HS-27A (cell line): ENCODE measurements at places on chromosomes 7 and 10.

DNA sequence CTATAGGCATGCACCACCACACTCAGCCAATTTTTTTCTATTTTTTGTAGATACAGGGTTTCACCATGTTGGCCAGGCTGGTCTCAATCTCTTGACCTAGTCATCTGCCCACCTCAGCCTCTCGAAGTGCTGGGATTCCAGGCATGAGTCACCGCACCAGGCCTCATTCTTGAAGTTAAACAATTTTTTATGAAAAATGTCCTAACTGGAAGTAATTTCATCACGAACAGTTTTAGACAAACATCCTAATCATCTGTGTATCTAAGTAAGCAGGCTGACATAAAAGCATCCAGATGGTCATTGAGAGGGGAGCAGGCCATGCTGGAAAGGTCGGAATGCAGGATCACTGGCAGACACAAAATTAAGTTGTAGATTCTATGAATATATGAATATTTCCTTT is 269.1 kb downstream of the ZMYND11 start:
- peak; percentile 15 for DNase-seq

DNA sequence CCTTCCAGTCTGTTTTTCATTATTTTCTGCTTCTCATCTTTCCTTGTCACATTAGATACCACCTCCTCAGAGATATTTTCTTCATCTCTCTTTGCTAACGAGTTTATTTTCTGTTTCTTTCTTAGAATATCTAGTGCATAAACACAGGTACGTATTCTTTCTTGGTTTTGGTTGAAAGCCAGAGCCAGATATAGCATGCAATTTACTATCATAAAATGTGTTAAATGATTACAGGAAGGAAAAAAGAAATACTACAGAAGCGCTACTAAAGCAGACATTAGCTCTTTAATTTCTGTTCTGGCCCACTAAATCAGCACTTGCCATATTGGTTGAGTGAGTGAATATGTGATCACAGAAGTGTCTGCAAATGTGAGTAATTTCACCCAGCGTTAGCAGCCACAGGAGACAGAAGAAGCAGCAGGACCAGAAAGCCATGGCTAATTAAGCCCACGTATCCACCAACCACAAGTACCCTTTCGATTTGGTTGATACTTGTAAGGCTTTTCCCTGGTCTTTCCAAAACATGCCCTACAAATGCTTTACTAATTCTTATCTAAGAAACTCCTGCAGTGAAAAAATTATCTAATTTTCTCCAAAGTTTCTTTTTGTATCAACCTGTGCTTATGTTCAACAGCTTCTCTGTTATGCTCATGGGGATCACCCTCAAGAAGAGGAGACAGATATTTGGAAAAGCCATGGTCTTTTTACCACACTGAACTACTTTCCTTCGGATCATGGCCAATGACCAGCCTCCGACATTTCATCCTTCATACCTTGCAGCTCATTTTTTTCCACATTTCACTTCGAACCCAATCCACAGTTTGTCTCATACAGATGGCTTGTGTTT is 23.1 kb upstream of the MACC1 start:
- DNase-seq = no peak

- DNase-seq = no peak
Observed at GRCh38 chr10:65911151-65911835, 1014.5 kb upstream of the LRRTM3 start.

DNA sequence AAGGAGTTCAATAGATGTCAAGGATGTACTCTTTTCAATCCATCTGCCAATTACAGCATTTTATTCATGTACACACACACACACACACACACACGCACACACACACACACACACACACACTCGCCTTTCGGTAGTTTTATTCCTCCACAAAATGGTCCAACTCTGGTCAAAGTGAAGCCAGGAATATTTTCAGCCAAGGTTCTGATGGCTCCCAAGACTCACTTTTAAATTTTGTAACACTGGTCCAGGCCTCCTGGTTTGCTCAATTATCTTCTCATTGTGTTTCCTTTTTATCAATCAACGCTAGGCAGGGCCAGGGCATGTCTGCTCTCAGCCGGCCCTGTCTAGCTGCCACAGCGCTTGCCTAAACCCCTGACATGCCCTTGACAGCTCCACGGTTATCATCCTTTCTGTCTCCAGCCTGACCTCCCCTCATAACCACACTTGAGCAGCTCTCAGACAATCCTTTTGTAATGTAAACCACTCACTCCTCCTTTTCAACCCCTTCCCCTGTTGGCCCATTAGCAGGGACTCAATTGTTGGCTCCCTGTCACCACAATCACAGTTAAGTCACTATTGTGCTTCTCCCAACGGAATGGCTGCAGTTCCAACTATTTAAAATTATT is 115.1 kb downstream of the ICA1 start:
- DNase-seq = no peak

- DNase-seq = no peak
Observed at GRCh38 chr10:131902691-131903090, 1.9 kb downstream of the PPP2R2D start.

- DNase-seq = peak; percentile 20
Observed at GRCh38 chr7:95916573-95917297, 144.4 kb downstream of the DYNC1I1 start.

GRCh38 chr10:11705722-11706121 is 36.5 kb upstream of the ECHDC3 start:
- no peak for DNase-seq

- DNase-seq = no peak
Observed at GRCh38 chr7:77205706-77206105, 6.1 kb upstream of the FGL2 start.

DNA sequence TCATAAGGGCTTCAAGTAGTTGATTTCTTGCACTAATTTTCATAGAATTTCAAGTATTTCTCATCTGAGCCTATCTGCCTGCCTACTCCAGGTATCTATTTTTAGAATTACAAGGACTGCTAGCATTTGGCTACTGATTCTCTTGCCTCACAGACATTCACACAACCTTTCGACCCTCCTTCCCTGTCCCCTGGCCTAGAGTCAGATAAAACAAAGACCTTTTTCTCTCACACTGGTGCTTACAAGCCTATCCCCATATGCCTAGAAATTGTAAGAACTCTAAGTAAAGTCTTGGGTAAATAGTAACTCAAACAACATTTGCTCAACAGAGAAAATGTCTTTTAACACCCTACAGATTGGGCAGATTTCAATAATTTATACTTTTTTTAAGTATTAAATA is 6.3 kb downstream of the GPAM start:
- no peak for DNase-seq

GRCh38 chr7:43298617-43299016 is 186.2 kb downstream of the HECW1 start:
- no peak for DNase-seq

DNA sequence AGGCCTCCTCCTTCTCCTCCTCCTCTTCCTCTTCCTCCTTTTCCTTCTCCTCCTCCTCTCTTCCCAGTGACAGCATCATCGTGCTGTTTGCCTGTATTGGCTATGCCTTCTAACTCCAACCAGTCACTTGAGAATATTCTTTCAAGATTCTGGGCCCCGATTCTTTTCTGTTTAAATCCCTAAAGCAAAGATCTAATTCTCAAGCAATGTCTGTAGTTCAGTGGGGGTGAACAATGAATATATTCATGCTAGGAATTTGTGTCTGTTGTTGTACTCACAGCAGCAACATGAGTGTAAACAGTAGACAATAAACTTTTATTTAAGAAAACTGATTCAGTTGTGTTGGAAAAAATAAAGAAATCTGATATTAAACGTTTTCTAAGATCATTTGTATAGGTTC is 30.7 kb downstream of the NUDT5 start:
- no peak for DNase-seq

DNA sequence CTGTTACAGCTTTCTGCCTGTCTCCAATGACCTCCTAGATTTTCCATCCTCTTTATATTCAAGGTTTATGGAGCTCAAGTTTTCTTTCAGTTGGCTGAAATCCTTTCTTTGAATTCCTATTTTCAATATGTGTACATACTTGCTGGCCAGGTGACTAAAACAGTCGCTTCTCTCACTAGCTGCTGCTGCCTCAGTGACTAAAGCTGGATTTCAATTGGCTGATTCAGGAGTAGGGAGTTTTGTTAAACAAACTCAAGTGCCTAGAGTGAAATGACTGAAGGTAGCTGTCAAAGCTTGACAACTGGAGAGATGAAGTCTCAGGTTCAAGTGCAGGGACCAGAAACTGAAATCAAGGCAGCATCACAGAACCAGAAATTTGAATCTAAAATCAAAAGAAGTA is 6.7 kb upstream of the POLR1F start:
- no peak for DNase-seq

GRCh38 chr7:39667341-39667923 is 44.1 kb downstream of the RALA start:
- no peak for DNase-seq

DNA sequence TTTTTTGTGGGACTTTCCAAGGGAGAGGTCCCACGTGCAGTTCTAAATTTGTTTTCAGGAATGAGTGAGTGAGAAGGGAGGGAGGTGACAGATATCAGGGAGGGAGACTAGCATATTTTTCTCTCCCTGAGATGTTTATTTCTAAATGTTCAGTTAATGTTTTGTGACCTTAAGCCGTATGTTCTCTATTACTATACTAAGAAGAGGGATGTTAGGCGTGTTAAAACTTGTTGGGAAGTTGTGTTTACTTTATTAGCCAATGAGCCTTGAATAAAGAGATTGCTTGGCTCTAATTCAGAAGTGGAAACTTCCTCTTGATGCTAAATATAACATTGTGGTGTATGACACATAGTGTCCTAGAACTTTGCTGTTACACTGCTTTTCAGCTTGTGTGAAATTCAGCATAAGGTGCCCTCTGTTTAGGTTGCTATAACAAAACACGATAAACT is 37.3 kb downstream of the DNAH11 start:
- no peak for DNase-seq

- no peak for DNase-seq
Observed at GRCh38 chr7:71229148-71229547, 97.2 kb downstream of the GALNT17 start.

- DNase-seq = no peak
Observed at GRCh38 chr7:72152161-72153131, 259.7 kb downstream of the CALN1 start.

DNA sequence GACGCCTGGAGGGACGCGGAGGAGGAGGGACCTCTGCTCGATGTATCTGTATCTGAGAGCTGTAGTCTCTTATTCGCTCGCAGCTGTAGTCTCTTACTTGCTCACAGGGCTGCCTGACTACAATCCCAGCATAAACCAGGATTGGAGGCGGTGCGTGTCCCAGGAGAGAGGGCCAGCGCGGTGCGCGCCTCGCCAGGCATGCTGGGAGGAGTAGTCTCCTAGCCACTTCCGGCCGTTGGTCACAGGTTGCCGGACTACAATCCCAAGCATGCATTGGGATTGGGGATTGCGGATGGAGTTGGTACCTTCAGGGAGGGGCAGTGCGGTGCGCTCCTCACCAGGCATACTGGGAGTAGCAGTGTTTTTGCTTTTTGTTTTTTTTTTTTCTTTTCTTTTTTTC is 421.7 kb upstream of the NUPR2 start:
- no peak for DNase-seq

GRCh38 chr10:100520811-100521210 is 1.1 kb upstream of the SEC31B start:
- no peak for DNase-seq

GRCh38 chr7:149427096-149427680 is 33.7 kb downstream of the ZNF777 start:
- DNase-seq = no peak

- no peak for DNase-seq
Observed at GRCh38 chr10:61286686-61287085, 166.5 kb downstream of the TMEM26 start.

DNA sequence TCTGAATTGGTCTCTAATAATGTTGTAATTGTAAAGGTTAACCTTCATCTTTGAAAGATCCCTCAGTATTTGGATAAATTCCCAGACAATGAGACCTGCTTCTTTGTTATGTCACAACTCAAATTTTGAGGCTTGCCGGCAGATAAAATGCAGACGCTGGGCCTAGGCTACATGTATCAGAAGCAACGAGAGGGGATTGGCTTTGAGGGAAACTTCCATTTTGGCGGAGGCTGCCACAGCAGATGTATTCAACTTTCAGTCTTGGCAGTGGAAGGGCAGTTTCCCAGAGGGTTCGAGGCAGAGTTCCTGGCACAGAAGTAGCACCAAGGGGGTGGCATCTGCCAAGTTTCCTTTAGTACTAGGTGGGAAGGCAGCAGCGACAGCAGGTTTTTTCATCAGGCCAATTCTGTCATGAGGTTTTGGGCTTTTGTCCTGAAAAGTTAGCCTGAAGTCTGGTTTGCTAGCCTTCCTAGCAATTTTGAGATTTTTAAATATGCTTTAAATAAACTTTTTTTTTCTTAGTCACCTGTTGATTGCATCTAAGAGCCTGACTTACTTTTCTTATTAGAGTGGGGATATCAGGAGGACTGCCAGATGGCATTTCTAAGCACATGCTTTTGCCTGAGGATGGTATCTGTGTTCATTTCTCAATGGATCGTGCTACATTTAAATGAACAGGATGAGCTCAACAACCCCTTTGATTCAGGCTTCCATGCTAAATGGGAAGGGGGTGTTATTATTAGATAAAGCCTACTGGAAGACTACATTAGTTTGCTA is 89.5 kb upstream of the FAM3C start:
- no peak for DNase-seq

GRCh38 chr10:27399871-27400270 is 104.2 kb upstream of the RAB18 start:
- no peak for DNase-seq

GRCh38 chr10:30459283-30459682 is 25.3 kb downstream of the MAP3K8 start:
- DNase-seq = no peak

GRCh38 chr10:111836571-111836970 is 347.0 kb downstream of the GPAM start:
- no peak for DNase-seq

DNA sequence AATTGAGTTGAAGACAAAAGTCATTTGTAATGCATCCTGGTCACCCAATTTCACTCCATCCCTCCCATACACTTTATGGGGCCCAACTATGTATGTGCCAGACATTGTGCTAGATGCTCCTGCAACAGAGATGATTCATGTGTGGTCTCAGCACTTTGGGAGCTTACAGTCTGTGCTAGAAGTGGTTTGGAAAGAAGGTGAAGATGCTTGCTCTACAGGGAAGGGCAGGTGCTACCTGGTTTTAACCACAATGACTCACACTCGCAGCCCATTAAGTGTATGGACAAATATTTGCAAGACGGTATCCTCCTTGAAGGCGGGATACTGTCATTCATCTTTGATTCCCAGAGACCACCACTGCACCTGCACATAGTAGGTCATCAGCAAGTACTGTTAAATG is 257.6 kb downstream of the OTUD1 start:
- DNase-seq = no peak

- no peak for DNase-seq
Observed at GRCh38 chr7:158023681-158024350, 563.8 kb downstream of the PTPRN2 start.

DNA sequence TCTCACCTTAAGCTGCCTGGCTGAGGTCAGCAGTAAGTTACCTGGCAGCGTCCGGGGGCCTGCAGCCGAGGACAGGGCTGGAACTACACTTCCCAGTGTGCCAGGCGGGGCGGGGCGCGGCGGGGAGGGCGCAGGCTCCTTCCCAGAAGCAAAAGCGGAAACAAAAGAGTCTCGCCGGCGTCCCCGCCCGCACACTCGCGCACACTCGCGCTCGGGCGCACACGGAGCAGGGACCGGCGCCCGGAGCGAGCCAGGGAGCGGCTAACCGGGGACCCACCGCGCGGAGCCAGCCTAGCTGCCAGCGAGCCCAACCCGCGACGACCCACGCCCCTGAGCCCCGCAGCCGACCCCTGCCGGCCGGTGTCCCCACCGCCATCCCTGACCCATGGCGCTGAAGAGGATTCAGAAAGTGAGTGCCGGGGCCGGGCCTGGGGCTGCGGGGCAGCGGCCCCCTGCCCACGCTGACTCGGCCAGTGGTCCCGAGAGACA is at the start of gene UBE2D1:
UBE2D1 (plus strand) TSS at position 190 of the 489 bp plus-strand sequence; CDS start at position 386, 196 bp downstream.
- DNase-seq = peak; percentile 9

GRCh38 chr7:107943018-107943417 is 52.0 kb downstream of the DLD start:
- no peak for DNase-seq
